HCEC 1CT (cell line): ENCODE measurements at places on chromosomes 4 and X.
A peak's percentile ranks its signal among the peaks of the same experiment; 100 is the strongest.

- no peak for DNase-seq
Observed at GRCh38 chrX:18883234-18883960, 100.5 kb downstream of the PHKA2 start.

DNA sequence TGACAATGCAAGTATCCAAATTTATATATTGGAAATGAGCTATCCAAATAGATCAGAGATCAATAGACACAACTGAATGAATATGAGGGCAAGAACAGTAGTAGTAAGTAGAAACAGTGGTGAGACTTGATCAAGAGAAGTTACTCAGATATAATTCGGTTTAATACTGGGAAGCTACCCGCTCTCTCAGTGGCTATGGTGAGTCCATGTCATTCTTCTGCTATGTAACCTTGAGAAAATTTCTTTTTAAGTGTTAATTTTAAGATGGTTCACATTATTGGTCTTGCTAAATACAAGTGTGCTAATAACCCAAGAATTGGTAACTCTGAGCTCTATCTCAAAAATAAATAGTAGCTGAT lies 53.6 kb downstream of the LEF1 start:
- DNase-seq: no peak

- no peak for DNase-seq
Observed at GRCh38 chr4:168998596-168998995, 11.5 kb downstream of the CBR4 start.

DNA sequence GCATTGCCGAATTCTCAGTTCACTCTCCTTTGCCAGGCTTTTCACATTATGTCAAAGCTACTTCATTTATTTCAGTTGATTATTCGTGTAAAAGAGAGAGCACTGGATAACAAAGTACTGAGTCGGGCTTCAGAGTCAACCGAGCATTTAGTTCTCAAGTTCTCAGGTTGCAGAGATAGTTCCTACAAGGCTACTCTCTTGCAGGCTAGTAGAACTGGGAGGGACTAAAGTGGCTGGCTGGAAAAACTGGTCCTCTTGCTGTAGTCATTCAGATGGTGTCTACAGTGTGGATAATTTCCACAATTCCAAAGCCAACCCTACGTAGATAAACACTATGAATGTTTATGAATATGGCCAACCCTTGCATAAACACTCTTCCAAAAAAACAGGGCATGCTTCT lies 4.6 kb upstream of the CCNG2 start:
- DNase-seq: no peak

GRCh38 chr4:185039508-185040273 lies 21.4 kb downstream of the HELT start:
- peak; percentile 41 for DNase-seq

DNA sequence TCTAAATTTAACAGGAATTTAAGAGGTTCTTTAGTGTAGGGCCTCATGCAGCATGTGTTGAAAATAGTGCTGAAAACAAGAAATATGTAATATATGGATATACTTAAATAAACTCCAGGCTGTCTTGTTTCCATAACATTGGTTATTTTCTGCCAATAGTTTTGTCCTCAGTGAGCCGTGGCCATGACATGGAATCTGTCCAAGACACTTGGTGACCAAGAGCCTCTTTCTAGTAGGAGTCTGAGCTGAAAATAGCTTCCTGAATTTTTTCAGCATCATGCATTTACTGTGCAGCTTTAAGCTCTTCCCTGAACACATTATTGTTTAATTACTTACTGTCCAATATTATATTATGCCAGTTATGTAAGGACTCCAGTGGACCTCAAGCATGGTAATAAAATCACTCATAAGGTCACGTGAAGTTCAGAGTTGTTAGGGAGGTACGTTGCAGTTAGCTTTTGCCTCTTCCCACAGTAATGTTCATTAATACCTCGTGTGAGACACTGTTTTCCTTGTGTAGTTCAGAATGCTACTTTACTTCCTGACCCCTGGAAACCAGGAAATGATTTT lies 488.2 kb downstream of the GRID2 start:
- DNase-seq: no peak

- no peak for DNase-seq
Observed at GRCh38 chr4:74218201-74218600, 60.3 kb downstream of the MTHFD2L start.
